ENCODE measurements at places on chromosomes 2 and 18.

GRCh38 chr2:209596262-209596661 is 172.4 kb downstream of the MAP2 start:
- DNase-seq: no peak

DNA sequence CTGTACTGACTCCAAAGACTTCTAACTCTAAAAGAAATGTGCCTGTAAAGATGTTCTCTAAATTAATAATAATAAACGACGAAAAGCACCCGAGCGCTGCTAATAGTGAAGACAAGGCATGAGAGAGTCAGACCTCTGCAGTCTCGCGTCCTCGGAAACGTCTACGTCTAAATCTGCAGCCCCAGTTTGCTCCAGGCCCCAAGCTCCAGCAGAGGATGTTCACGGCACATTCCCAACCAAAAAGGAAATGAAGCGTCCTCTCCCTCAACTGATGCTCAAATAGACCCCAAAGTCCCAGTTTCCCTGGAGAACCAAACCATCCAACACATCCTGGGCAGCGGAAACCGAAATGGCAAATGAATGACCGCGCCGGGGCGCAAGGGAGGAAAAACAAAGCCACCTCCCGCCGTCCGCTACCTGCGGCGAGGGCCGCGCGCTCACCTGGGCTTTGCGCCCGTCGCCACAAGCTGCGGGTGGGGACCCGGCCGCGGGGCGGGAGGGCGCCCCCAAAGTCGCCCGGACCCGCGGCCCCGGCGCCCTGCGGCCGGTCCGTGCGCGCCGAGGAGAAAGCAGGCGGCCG is 47.1 kb upstream of the CCDC150 start:
- peak; percentile 75 for DNase-seq

DNA sequence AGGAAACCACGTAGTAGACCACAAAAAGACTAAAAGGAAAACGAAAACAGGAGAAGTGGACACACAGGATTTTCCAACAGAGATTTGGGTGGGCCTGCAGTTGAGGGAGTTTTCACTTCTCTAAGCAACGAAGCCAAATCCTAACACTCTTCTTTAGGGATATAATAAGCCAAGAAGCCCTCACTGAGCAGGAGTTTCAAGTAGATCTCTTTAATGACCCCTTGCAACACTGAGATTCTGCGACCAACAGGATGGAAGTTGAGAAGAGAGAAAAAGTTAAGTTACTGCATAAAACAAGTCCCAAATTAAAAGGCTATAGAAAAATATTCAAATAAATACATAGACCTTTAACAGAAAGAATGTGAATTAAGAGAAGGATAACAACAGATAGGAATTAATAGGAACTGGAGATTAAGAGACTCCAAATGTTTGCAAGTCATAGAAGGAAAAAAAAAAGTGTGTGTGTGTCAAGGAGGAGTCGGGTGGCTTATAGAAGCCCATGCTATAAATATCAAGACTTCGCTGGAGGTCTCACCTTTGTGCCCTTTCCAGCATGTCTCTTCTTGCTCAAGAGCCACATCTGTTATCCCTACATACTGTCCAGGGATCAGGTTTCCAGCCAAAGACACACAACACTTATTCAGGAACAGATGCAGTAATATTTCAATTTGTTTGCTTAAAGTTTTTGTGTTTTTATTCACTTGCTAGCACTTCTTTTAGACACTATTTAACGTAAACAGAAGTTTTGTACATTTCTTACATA is 69.4 kb upstream of the ARHGAP28 start:
- no peak for DNase-seq

DNA sequence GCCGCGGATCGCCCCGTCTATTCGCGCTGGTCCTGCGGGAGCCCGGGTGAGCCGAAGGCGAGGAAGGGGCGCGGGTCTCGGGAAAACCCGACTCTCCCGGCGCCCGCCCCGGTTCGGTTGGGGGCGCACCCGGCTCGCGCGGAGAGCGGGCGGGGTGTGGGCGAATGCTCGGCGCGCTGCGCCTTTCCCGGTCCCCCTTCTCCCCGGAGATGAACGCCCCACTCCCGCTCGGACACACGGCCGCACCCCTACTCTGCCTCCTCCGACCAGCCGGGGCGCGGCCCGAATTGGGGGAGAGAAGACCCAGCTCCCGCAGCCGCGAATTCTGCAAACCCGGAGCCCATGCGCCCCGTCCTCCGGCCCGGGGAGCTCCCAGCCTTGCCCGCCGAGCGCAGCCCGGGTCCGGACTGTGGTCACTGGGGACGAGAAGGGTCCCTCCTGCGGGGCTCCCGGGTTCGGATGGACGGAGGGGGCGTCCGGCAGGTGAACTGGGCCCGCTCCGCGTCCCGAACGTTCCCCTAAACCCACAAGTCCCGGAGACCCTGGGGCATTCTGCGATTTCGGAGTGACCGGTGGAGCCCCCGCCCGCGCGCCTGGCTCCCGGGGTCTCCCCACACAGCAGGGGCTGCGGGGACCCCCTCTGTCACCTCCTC is 734 bp downstream of the KCNG2 start:
- DNase-seq: no peak

DNA sequence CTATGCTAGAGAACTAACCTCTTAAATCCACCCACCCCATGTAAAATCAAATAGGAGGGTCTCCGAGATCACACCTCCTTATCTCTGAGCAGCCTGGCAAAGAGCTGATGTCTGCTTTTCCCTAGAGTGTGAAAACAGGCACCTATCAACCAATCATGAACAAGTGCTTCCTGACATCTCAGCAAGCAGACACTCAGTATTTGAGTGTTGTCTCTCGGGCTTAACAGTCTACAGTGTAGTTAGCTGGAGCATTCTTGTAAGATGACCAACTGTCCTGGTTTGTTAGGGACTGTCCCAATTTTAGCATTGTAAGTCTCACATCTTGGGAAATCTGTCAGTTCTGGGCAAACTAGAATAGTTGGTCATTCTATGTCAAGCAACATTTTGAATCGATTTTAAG is 26.4 kb downstream of the MARCHF4 start:
- no peak for DNase-seq

- DNase-seq: no peak
These were observed 268.6 kb upstream of the AGAP1 start for GRCh38 chr2:235225261-235225660.

GRCh38 chr2:191065785-191066184 is 51.8 kb upstream of the STAT1 start:
- no peak for DNase-seq

GRCh38 chr2:51120754-51121280 is 88.9 kb upstream of the NRXN1 start:
- no peak for DNase-seq

- no peak for DNase-seq
These were observed 376 bp downstream of the NDUFA10 start for GRCh38 chr2:240024766-240025165.

GRCh38 chr18:47215554-47216138 is 35.8 kb downstream of the SKOR2 start:
- peak; percentile 54 for DNase-seq

Measured in midbrain (tissue), 1 donor.